ENCODE measurements at places on chromosomes 4 and X.

GRCh38 chr4:161132715-161133425 is 1030.9 kb downstream of the FSTL5 start:
- no peak for DNase-seq

DNA sequence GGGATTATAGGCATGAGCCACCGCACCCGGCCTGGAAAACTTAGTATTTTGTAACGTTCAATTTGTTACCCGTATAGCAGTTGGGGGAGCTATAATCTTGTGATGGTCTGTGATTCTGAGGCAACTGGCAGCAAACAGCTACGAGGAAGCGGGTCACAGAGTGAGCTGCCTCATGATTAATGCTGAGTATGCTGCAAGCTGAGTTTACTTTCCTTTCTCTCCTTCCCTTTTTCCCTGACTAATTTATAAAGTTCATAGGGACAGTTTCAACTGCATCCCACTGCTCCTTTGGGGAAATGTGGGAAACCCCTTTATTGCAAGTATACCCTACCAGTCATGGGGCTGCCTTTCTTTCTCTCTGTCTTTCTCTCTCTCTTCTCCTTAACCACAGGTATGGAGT is 17.7 kb upstream of the ELOVL6 start:
- peak; percentile 72 for DNase-seq

- no peak for DNase-seq
These were observed 143.8 kb downstream of the ANAPC10 start for GRCh38 chr4:144954230-144954629.

DNA sequence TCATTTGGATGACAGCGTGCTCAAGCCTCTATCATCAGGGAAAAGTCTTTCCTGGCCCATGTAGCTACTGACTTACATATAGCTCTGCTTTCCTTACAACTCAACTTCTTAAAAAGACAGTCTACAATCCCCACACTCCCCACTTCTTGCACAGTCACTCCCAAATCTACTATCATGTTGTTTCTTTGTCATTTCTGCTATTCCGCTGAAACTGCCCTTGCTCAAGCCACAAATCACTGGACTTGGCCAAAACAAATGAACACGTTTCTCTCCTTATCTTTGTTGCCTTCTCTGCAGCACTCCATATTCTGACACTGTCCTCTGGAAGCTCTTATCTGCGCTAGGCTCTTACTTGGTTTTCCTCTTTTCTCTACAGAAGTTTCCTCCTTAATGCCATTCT is 28.2 kb downstream of the GPRIN3 start:
- no peak for DNase-seq

DNA sequence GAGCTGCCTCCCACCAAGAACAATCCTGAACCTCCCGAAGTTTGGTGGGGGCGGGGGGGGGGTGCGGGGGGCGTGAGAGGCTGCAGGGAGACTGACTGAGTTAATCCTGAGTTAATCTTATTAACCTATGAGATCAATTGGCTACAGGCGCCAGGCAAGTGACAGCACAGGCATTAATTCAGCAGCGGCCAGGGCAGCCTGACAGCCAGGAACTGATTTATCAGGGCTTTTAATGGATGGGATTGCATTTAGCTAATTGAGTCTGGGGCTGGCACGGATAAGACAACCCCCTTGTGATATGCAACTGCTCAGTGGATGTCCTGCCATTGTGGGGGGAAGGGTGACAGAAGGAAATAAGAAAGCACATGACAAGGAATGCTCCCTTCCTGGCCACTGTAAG is 16.3 kb downstream of the RTL5 start:
- no peak for DNase-seq

- no peak for DNase-seq
These were observed 105.9 kb downstream of the OR13H1 start for GRCh38 chrX:131649741-131650140.

DNA sequence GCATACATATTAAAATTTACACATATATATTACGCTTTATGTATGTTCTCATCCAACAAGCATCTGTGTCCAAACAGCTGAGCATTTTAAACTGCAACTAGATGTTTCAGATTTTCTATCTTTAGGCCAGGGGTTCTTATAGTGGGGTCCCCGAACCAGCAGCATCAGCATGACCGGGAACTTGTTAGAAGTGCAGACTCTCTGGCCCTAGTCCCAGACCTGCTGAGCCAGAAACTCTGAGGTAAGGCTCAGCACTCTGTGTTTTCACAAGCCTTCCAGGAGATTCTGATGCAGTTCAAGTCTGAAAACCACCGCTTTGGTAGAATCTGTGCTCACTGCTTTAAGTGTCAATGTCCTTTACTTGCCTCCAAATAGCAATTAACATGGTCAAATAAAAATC is 266.2 kb upstream of the CASK start:
- DNase-seq, result no peak

DNA sequence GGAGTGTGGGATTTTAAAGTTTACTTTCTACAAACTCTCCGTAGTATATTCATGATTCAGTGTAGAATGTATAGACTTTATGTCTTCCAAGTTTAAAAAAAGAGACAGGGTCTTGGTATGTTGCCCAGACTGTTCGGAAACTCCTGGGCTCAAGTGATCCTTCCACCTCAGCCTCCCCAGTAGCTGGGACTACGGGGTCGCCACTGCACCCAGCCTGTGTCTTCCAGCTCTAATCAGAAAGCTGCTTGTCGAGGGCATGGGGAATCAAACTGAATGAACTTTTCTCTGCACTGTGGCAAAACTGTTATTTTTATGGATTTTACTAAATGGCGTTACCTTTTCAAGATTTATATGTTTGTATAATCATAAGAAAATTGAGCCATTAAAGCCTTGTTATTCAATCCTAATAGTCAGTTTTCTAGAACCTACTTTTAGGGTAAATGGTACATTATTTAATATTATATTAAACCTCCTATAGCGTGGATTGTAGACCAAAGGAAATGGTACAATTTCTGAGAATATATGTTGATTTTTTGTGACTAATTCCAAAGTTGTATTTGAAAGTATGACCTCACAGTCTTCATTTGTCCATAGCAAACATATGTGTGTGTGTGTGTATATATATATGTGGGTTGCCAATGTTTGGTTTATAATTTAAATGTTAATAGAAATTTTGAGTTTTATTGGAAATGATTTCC is 1.1 kb downstream of the BLOC1S4 start:
- no peak for DNase-seq

- DNase-seq, result no peak
These were observed 453.9 kb downstream of the GPAT3 start for GRCh38 chr4:83989835-83990234.

- DNase-seq, result no peak
These were observed 133.4 kb upstream of the NR3C2 start for GRCh38 chr4:148575577-148575976.
